Ammon's horn (tissue), 1 donor: ENCODE measurements at places on chromosomes 13 and 19.

GRCh38 chr19:29943615-29944014, 1.6 kb downstream of the URI1 start:
- DNase-seq: no peak

DNA sequence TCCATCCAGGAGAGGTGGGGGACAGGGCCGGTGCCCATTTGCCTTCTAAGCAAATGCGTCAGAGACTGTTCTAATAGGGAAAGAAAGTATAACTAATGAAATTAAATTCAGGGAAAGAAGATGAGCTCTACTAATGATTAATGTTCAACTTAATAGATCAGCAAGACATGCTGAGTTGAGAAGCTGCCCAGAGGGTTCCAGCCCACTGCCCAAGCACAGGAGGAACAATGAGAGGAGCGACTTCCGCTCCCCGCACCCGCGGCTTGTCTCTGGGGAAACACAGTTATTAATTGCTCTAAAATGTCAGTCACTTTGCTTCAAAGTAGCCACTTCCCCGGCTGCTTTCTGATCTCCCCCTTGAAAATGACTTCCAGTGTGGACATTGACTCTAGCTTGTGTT, 331.3 kb downstream of the UQCRFS1 start:
- DNase-seq: no peak

- no peak for DNase-seq
Measured at GRCh38 chr19:46492841-46493235, 2.8 kb downstream of the PNMA8B start.

DNA sequence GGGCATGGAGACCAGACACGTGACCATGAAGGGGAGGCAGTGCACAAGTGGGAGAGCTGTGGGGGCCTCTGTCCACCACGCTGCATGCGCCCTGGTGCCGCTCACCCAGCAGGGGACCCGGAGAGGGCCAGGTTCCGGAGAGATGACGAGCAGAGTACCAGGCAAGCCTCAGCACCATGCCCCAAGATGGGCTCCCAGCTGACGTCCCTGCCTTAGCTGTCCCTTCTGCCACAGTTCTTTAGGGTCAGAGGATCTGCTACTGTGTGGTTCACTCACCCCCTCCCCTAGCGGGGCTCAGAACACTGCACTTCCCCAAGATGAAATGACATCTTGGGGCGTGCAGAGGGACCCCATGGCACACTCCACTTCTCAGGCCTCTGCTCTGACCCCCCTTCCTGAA, 9.6 kb upstream of the PRKD2 start:
- no peak for DNase-seq
